ENCODE measurements at places on chromosomes 6 and 20.

GRCh38 chr6:46327779-46328178, 157.0 kb upstream of the ENPP5 start:
- DNase-seq: no peak

- no peak for DNase-seq
These were observed 270.4 kb upstream of the CITED2 start for GRCh38 chr6:139644821-139645220.

- DNase-seq: no peak
These were observed 155.3 kb downstream of the EYA4 start for GRCh38 chr6:133396233-133396983.

DNA sequence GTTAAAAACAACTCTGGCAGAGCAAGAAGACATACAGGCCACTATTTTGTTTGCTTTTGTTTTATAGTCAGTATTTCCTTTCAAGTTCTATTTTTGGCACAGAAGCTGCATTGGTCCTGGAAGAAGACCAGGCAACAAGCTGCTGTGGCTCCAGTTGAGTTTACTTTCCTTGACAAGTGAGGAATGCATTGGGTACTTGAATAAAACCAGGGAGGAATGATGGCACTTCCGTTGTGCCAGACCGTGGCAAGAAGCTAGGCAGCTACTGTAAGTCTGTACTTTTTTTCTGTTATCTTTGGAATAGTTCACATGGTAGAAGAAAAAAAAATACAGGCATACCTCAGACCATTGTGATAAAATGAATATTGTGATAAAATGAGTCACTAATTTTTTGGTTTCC, 66.3 kb downstream of the NCOA3 start:
- DNase-seq: no peak

DNA sequence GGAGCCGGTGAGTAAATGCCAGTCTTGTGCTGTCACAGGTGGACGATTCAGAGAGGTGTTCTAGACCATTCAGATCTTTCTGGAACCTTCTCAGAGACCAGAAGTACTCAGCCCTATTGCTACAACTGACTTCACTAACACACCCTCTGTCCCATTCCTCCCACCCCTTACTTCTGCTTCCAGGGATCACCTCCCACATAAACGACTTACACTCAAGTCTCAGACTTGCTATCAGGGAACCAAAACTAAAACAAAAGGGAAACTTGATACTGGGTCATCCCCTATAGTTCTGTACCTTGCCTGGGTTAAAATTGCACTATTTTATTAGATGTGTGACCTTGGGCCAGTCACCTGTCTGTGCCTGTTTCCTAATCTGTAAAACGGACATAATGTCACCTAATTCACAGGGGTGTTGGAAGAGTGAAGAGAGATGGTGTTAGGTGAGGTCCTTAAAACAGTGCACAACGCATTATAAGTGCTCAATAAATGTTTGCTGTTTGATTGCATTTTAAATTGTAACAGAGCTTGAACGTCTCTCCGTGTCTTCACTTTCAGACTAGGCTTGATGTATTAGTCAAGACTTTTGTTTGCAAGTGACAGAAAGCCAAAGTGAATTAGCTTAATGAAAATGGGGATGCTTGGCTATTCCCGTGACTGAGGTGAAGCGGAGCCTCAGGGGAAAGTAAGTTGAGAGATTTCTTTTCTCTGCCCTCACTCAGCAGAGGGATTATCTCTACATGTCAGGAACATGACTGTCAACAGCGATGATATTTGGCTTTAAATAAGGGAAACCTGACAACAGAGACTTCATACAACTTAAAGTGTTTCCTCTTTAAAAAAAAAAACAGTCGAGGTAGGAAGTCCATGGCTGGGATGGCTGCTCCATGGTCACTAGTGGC, 3.0 kb upstream of the SRXN1 start:
- no peak for DNase-seq

Measured in activated naive CD4-positive, alpha-beta T cell treated with anti-CD3 and anti-CD28 coated beads, Interleukin-2, amount 50 U/mL, for 16 hours (primary cell).